Caki2 (cell line): ENCODE measurements at places on chromosomes 3 and 15. TPM values are rescaled to one million over a fixed set of nuclear protein-coding genes. Genes with fewer than 3 reads are reported as not detected.
A peak's percentile ranks its signal among the peaks of the same experiment; 100 is the strongest.

- DNase-seq, result peak; percentile 57
These were observed 47.7 kb downstream of the PDZRN3 start for GRCh38 chr3:73576999-73577461.

DNA sequence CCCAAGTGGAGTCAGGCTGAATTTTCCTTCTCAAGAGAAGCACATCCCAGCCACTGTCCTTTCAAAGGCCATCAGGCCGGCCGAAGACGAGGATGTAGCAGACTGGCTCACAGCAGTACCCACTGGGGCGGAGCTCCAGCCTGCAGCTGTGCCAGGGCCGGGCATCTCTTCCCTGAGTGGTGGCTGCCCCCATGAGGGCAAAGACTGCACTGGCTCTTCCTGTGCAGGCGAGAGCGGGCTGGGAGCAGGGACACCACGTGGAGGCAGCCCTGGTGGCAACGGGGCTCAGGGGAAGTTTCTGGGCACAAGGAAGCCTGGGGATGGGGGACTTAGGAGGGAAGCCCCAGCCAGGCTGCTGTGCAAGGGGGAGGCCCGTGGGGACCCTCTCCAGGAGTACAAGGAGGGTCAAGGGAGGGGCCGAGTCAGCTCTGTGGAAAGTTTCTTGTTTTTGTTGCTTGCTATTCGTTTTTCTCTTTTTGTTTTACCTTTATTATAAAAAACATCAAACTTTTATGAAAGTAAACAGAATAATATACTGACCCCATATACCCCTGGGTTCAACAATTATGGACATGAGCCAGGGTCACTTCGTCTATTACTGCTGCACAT lies 66.1 kb downstream of the RPN1 start:
- peak; percentile 40 for DNase-seq

- DNase-seq, result no peak
These were observed 97.7 kb upstream of the PHLDB2 start for GRCh38 chr3:111761309-111761795.

DNA sequence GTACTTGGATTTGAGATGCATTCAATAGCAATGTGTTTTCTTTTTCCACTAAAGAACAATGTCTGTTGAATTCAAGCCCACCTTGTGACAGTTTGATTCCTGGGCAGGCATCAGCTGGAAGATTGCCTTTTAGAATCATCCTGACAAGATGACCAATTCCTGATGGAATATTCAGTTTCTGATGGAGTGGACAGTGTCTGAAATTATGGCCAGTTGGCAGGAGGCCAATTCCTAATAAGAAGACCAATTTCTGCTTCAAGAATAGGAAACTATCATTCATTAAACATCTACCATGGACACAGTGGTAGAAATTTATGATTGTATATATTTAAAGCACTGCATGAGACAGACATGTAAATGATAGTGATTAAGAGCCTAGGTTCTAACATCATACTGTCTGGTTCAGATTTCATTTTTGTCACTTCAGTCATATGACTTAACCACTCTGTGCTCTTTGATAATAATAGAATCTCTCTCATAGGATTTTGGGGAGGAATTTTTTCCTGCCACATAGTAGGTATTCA lies 133.6 kb downstream of the CLSTN2 start:
- no peak for DNase-seq

GRCh38 chr15:39589815-39590644 lies 9.2 kb downstream of the THBS1 start:
- no peak for DNase-seq

DNA sequence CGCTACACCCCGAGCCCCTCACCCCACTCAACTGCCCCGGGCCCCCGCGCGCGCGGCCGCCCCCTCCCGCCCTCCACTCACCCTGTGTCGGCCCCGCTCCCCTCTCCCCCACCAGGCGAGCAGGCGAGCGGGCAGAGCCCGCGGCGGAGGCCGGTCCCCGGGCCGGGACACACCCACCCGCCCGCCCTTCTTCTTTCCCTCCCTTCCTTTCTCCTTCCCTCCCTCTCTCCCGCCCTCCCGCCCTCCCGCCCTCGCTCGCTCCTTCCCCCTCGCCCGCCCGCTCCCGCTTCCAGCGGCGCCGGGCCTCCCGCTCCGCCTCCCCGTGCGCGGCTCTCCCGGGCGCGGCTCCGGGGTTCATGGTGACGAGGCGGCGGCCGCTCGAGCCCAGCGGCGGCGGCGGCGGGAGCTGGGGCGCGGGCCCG lies at the start of gene CTDSPL:
TSS of gene CTDSPL (plus strand) at position 261 of the 422 bp plus-strand sequence. CDS start 320 bp downstream, outside the sequence.
- DNase-seq, result no peak

DNA sequence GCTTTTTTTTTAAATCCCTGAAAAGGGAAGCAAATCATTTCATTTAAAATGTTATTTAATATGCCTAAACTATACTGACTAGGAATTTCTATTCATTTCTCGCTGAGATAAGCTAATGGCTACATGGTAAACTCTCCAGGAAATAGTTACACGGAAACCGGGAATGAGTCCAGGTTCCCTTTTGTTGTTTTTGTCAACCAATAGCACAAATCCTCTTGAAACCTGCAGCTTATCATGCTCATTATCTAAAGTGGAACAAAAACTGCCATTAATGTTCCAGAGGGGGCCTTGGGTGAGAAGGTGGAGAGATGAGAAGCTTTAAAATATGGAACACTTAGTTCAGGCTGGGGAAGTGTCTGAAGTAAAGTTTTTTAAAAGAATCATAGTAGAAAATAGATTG lies 113.5 kb upstream of the ALCAM start:
- no peak for DNase-seq

DNA sequence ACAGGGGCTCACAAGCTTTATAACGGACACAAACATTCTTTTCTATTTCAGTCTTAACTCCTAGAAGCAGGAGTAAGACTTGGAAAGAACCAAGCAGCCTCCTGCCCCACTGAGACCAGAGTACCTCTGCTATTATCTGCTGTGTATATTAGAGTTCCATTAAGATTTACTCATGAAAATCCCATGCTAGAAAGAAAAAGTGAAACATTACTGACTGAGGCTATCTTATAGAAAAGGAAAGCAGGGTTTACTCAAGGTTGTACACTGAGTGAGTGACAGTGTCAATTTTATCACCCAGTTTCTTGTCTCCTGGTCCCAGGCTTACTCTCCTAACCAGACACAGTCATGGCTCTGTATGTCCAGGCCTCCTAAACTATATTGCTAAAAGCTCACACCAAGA lies 97.9 kb upstream of the SOX2 start:
- DNase-seq, result no peak

- DNase-seq, result no peak
These were observed 28.2 kb downstream of the CHD2 start for GRCh38 chr15:92928225-92928750.

- peak; percentile 54 for DNase-seq
These were observed at the start of gene LARP6 for GRCh38 chr15:70853973-70854665. Gene LARP6, minus strand, starts transcription at chr15:70854157. Its CDS starts 69 bp downstream, at chr15:70854088.

DNA sequence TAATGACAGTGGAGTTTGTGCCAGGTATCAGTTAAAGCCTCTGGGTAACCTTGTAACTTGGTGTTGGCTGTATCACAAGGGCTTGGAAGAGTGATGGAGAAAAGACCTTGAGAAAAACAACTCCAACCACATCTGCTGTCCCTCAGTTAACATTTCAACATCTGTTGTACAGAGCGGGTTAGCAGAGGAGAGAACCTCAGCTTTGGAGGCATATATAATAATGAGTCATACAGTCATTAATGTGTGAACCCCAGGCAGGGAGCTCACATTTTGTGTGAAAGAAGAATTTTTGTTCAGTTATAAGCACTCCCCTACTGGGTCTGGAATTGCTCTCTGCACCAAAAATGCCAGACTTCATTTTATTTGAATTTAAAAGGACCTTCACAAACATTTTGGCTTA lies 439.5 kb downstream of the PDCD6IP start:
- DNase-seq, result no peak

DNA sequence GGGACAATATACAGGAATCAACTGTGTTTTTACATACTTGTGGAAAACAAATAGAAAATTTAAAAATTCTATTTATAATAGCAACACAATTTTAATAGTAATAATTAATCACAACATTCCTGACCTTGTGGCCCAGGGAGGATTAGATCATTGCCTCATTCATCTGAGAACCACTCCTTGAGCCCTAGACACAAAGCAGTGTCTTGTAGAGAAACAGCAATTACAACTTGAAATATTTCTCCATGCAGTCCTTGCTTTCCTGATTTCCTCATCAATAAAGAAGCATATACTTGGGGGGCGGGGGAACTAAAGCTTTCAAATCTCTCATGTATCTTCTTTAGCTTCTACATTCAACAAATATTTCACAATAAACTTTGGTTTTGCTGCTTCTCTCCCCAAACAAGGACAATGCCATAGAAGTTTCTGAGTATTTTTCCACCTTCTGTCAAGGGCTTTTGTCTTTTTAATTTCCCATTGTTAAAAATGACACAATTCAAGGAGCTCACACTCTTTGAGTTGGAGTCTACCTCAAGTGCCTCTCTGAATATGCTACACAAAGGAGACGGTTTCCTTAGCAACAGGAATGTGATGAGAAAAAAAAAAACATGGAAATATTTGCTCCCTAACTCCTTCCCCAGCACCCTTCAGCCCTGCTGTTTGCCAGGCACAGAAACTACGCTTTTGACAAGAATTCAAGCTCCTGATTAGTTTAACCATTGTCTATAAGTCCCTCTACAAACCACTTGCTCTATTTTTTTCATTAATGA lies 118.8 kb downstream of the ARPP21 start:
- DNase-seq, result no peak

GOLGA6L4 gene
- not detected in 2 replicates for total RNA-seq

PARL gene
- 38.7 and 60.1 TPM in 2 replicates for total RNA-seq

LRTM1 gene
- not detected in 2 replicates for total RNA-seq
